T-helper 2 cell (primary cell): ENCODE measurements at places on chromosomes 16 and 17.
A peak's percentile ranks its signal among the peaks of the same experiment; 100 is the strongest.

GRCh38 chr17:41812381-41813151 is at the start of gene FKBP10:
FKBP10 (plus strand) TSS chr17:41813004; CDS start chr17:41813035, 31 bp downstream.
- no peak for DNase-seq

- no peak for DNase-seq
These were observed 146.6 kb downstream of the SKAP1 start for GRCh38 chr17:48283411-48283810.

DNA sequence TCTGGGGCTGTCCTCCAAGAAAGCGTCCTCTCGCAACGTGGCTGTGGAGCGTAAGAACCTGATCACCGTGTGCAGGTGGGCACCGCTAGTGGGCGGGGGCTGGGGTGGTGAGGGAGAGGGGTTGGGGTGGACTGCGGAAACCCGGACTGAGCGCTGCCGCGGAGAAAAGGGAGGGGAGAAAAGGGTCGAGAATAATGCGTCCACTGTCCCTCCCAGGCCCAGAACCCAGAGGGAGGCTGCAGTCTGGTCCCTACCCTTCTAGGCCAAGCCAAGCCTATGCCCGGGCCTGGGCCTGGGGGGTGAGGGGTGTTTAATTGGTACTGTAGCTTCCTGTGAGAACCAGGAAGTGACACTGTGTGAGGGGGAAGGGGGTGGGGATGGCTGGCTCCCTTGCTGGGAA is 464 bp downstream of the RUNDC3A start:
- DNase-seq: no peak

DNA sequence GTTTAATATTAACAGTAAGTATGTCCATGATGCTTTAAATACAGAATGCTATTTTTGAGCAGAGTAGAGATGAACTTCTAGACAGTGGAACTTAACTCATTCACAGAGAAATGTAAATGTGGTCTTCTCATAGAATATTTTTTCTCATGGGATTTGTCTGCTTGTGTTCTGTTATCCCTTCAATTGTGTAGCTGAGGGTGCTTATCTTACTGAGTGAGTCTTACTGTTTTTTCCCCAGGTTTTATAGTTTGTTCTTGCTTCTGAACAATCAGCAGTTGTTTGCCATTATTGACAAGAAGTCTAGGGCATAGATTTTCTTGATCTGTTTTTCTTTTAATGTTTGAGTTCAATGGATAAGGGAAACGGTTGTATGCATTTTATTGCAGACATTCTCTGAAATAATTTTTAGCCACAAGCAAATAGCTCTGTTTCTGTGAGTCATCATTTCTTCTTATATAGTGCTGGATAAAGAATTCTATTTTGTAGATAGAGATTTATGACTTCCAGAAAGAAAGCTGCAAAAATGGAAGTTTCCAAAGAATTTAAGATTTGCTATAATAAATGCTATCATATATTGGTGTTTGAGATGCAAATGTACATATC is 60.5 kb downstream of the NF1 start:
- DNase-seq: no peak

GRCh38 chr17:28957277-28957991 is 6.1 kb upstream of the PHF12 start:
- DNase-seq: no peak

DNA sequence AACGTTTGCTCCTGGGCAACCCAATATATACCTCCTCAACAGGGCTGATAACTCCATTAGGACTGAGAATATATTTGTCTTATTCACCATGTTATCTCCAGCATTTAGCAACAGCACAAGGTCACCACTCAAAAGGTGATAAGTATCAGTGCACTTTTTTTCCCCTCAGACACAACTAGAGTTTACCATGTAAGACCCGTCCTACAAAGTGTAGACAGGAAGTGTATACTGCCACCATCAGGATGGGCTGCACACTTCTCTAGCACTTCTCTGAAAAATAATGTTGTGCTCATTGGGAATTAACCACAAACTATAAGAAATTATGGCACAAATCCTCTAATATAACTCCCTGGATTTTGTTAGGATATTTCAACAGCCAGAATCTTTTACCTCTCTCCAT is 5.7 kb upstream of the VAT1L start:
- no peak for DNase-seq

- DNase-seq: no peak
These were observed 239.4 kb downstream of the MRTFB start for GRCh38 chr16:14310519-14310991.

DNA sequence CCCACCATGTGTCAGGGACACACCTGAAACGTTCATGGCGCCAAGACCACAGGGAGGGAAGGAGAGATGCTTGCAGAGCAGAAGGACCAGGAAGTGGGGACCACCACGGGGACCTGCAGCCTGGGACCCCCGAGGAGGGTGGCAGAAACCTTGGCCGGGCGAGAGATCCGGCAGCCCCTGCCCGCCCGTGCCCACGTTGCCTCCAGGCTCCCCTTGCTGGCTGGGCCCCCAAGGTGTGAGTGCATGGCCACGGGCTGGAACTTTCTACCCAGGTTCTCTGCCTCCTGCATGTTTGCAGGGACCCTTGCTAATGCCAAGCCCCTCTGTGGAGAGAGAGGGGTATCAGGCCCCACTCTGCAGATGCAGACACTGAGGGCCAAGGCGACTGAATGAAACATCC is 50.4 kb downstream of the USP22 start:
- DNase-seq: no peak

GRCh38 chr17:65022751-65023700 is 33.5 kb downstream of the GNA13 start:
- peak; percentile 34 for DNase-seq

DNA sequence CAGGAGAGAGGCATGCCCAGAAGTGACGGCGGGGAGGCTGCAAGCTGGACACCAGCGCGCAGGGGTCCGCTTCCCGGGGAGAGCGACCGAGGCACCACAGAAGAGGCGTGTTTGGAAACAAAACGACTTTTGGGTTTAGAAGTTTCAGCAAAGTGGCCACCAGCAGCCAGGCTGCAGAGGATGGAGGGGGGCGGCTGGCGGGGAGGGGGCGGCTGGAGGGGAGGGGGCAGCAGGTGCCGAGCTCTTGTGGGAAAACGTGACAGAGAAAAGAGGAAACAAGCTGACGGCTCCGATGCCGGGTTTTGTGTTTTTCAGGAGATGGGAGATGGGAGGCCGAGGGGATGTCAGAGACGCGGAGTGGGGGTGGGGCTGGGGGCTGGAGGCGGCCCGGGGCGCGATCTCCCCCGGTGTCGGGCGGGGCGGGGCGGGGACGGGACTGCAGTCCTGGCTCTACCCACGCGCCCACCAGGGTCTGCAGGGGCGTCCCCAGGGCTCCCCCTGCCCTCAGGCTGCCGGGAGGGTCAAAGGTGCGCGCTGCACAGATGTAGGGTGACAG is 32.1 kb upstream of the RPH3AL start:
- DNase-seq: no peak

GRCh38 chr17:50834429-50835300 is 721 bp upstream of the WFIKKN2 start:
- no peak for DNase-seq

- no peak for DNase-seq
These were observed 116.6 kb downstream of the ZNF18 start for GRCh38 chr17:11880714-11881113.

DNA sequence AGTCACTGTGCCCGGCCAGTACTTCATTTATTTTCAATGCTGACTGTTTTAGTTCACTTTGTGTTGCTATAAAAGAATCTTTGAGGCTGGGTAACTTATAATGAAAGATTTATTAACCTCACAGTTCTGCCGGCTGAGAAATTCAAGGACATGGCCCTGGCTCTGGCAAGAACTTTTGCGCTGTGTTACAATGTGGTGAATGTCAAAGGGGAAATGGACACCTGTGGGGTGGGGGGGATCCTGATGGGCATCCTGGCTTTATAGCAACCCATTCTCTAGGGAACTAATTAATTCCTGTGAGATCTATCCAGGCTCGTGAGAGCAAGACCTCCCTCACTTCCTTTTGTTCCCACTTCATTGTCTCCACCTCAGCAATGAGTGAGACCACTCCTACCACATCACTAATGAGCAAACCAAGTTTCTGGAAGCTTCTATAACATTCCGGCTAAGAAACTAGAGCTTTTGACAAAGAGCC is 17.1 kb upstream of the CDH3 start:
- DNase-seq: no peak

GRCh38 chr16:81564421-81564911 is 119.9 kb downstream of the CMIP start:
- DNase-seq: no peak

GRCh38 chr16:79509906-79510305 is 90.6 kb downstream of the MAF start:
- no peak for DNase-seq

GRCh38 chr17:65455972-65456343 is 105.5 kb downstream of the AXIN2 start:
- no peak for DNase-seq
